Uterus (tissue), 4 donors: ENCODE measurements at places on chromosomes 7 and 10.
A peak's percentile ranks its signal among the peaks of the same experiment; 100 is the strongest.

DNA sequence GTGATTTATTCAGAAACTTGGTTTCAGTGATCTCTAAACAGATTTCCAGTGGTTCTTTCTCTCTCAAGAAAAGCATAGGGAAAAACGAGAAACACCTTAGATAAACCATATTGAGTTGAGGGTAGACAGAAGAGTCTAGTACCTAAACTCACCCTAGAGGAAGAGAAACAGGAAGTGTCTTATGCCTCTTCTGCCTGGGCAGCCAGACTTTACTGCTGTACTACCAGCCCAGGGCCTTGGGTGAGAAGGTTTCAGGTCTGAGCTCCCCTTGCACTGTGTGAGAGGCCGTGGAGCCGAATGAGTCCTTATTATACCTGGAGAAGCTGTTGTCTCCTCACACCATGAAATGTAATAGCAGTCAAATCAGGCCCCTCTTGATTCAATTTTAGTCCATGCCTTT is 18.2 kb downstream of the HIF1AN start:
- no peak for DNase-seq

GRCh38 chr10:70508912-70509756 is 30.6 kb downstream of the PALD1 start:
- DNase-seq, result peak; percentile 35

DNA sequence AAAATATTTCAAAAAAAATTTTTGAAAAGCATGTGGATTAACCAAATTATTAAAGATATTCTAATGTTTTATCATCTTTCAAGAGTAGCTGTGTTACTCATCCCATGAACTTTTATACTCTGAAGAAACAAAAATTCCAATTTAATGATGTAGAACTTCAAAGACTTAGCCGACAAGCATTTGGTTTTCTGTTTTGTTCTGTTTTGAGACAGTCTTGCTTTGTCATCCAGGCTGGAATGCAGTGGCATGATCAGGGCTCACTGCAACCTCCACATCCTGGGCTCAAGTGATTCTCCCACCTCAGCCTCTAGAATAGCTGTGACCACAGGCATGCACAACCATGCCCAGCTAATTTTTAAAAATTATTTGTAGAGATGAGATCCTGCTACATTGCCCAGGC is 17.8 kb upstream of the LCOR start:
- no peak for DNase-seq

- no peak for DNase-seq
Observed at GRCh38 chr10:113179265-113179664, 229.2 kb downstream of the TCF7L2 start.

DNA sequence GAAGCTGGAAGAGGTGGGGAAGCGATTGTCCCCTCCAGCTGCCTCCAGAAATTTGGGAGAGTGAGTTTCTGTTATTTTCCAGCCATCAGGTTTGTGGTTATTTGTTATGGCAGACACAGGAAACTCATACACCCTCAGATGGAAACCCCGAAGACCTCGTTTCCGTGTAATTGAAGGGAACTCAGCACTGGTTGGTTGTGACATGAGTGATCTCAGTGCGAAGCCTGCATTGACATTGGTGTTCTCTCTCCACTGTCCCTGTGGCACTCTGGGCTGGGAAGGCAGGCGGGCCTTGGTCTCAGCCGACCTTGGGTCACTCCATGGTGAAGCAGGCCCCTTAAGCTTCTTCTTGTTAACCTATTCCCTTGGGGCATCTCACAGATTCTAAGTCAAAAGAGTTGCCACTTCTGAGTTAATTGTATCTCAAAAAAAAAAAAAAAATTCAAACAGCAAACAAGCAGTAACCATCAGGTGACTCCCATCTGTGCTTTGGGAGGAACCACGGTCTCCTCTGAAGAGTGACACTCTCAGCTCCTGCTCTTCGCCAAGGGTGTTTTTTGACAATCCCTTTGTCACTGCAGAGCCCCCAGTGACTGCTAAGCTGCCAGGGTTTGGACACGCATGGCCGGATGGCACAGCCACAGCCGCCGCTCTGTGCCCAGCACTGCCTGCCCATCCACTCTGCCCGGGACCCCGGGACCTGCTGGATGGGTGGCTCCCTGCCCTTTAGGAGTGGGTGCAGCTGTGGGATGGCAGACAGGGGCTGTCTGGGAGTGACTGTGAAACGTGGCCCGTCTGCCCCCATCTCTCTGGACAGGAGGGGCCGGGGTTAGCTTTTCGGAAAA is 233.6 kb downstream of the PRPF18 start:
- DNase-seq, result no peak

DNA sequence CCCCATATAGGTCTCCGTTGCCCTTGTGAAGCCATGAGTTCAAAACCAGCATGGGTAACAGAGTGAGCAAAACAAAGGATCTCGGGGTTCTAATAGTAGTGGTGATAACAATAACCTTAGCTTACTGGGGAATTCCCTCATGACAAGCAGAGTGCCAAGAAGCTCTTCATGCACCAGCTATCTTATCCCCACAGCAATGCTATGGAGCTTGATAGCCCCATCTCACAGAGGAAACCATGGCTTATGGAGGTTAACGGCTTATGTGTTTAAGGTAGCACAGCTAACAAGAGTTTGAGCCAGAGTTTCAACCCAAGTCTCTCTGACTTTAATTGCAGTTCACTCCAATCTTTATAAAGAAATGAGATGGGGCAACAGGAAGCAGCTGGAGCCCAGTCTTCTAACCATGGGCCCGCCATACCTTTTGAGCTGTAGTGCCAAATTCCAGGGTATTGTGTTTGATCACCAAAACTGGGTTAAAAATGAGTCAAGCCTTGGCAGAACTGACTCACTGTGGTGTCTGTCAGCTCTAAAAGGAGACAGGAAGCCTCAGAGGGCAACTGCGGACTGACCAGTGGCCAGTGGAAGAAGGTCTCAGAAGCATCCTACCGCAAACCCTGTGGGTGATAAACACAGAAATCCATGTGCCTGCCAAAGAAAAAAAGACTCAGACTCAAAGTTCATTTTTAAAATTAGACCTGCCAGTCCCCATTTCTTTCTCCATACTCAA is 16.5 kb upstream of the PLAU start:
- DNase-seq, result no peak

- DNase-seq, result no peak
Observed at GRCh38 chr10:79244841-79245504, 102.3 kb upstream of the PPIF start.

DNA sequence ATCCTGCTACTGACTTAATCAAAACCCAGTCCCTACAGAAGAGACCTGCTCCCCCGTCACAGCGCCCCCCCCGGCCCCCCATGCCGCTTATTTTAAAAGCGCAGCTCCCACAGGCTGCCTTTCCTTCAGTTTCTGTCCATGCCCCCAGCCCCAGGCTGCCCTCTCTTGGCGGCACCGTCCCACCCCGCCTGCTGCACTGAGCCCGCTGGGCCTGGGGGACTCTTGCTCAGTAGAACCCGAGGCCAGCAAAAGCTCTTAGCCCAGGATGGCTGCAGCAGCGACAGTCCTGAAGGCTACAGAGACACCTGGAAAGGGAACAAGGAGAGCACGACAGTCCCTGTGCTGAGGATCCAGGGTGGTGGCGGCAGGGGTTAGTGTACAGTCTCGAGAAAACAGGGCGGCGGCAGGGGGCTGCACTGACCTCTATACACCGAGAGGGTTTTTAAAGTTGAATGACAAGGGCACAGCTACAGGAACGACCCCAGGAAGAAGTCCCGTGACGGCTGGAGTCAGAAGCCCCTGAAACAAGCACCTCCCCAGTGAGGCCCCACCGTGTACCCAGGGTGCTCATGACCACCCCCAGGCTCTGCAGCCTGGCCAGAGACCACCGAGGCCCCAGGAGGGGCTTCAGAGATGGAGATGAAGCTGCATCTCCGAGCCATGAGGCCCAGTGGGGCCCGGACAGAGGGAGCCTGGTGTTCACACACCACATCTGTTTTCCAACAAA is 54.4 kb downstream of the ZRANB1 start:
- no peak for DNase-seq
